ENCODE measurements at places on chromosomes 4 and X.

DNA sequence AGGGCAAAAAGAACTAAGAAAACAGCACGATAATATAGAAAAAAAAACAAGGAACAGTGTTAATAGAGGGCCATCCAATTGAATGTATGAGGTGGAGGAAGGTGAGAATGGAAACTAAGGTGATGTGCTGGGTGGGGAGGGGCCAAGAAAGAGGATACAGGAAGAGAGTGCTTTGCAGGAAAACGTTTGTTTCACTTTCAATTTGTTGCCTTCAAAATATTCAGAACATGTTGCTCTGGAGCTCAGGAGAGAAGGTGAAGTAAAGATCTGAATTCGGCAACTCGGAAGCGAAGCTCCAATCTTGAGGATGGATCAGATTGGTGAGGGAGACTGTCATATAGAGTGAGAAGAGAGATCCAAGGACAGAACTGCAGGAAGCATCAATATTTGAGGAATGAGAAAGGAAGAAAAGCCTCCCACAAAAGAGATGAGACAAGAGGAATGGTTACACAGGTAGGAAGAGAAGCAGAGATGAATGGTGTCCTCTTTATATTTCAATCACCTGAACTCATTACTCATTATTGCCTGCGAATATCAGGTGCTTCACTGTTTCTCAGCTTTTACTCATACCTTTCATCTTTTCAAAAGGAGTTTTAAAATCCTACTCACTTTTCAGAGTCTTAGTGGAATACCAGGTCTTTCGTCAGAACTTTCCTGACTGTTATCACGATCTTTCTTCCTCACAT lies 14.7 kb upstream of the SEC24D start:
- no peak for DNase-seq

DNA sequence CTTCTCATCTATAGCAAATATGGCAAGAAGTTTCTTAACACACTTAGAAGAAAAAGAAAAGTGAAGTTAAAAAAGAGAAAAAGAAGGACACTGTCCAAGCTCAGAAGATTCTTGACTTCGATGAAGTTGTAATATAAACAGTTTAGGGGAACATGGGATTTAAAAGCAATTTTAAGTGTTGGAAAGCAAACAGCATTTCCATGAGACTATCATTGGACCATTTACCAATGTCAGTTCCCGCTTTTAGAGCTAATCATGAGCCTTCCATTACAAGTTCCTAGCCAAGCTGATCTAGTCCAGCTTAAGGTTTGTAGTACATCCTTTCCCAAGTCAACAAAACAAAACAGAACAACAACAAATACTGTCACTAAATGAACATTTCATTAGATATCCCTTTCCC lies 45.1 kb upstream of the FGF2 start:
- no peak for DNase-seq

DNA sequence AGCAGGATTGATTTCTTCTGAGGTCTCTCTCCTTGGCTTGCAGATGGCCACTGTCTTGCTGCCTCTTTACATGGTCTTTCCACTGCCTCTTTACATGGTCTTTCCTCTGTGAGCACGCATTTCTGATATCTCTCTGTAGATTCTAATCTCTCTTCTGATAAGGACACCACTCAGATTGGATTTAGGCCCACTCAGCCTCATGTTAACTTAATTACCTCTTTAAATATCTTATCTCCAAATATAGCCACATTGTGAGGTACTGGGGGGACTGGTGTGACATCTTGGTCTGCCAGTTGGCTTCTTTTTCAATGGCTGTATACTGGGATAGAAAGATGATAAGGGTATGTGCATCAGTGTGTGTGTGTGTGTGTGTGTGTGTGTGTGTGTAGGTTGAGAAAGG lies 153.7 kb downstream of the AWAT2 start:
- no peak for DNase-seq

- peak; percentile 1 for DNase-seq
These were observed 151.7 kb upstream of the TBL1X start for GRCh38 chrX:9312922-9313867.

DNA sequence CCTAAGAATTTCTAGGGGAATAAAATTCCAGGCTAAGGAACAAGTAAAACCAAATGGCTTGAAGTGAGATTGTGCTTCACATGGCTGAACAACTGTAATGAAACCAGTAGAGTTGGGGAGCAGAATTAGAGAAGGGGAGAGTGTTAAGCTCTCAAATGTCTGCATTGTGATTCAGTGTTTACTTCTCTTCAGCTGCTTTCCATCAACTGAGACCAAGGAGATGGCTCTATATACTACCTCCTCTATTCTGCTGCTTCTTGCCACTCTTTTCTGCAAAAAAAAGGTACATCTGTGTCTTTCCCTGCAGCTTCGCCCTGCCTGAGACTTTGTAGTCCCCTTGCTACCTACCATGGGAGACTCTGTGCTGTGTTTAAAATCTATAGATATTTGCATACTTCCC lies 73.5 kb downstream of the WDFY3 start:
- DNase-seq, result no peak

DNA sequence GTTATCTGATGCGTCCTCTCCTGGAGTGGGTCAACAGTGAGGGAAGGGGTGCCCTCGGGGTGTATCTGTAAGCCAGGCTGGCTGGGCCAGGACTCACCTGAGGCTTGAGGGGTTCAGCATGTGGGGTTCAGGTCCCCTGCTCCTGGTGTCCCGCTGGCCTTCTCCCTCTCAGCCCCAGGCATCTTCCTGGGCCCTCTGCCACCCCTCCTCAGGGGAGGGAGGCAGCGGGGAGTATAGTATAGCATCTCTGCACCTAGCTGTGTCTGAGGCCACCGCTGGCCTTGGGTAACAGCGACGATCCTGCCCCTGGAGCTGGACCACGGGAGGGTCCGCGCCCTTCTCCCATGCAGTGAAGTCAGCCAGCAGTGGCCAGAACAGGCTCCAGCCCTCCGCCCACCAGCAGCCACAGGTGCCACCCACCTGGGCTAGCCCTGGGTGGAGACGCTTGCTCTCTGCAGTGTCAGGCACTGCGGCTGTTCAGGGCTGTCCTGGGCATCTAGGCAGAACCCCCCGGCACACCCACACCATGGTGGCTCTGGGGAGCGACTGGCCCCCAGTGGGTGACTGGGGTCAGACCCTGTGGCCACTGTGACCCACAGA lies 110.7 kb upstream of the NKX1-1 start:
- DNase-seq, result no peak

- no peak for DNase-seq
These were observed 2.9 kb downstream of the RAPGEF2 start for GRCh38 chr4:159105761-159106243.

GRCh38 chrX:121310820-121311219 lies 263.4 kb downstream of the GLUD2 start:
- DNase-seq, result no peak

DNA sequence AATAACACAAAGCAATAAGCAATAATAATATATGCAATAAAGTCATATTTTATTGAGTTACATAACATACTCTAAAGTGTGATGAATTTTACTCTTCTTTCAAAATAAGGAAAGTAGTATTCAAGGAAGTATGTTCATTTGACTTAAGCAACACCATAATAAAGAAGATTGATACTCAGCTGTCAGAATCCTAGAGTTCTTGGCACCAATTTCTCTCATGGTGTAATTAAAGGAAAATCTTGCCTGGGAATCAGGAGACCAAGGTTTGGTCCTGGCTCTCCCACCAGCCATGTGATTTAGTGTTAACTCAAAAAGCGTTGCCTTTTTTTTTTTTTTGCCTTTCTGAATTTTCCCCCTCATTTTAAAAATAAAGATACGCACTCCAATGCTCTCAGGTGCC lies 17.1 kb downstream of the MYOZ2 start:
- DNase-seq, result no peak

- DNase-seq, result no peak
These were observed 31.8 kb upstream of the ZCCHC13 start for GRCh38 chrX:74272230-74272629.

- DNase-seq, result no peak
These were observed 53.7 kb downstream of the ANAPC10 start for GRCh38 chr4:145044341-145044740.

DNA sequence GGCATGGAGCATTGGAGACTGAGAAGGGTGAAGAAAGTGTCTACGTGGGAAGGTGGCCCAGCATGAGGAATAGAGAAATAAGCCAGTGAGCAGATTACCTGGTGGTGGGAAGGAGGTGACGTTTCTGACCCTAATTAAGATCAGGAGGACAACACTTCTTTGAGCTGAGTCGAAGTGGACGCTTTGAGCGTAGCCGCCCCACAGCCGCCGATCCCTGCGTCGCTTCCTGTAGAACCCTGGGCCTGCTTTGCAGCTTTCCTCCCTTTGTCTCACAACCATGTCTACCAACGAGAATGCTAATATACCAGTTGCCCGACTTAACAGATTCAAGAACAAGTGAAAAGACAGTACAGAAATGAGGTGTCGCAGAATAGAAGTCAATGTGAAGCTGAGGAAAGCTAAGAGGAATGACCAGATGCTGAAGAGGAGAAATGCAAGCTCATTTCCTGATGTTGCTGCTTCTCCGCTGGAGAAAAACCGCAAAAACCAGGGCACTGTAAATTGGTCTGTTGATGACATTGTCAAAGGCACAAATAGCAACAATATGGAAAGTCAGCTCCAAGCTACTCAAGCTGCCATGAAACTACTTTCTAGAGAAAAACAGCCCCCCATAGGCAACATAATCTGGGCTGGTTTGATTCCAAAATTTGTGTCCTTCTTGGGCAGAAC lies 6.4 kb upstream of the ANTXR2 start:
- DNase-seq, result no peak

DNA sequence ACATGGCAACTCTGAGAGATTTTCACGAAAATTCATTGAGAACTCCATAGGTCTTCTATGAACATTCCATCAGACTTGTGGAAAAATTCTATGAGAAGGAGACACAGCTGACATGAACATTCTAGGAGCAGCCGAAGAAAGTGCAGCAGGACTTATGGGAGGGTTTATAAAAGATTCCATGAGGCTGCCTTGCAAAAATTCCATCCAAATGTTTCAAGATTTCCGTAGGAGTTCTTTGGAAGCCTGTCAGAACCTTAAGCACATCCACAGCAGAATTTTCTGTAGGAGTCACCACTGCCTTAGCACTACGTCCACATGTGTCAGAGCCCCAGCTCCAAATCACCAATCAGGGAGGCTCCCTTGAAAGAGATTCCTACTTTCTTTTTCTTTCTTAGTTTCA lies 67.0 kb upstream of the MSX1 start:
- no peak for DNase-seq

DNA sequence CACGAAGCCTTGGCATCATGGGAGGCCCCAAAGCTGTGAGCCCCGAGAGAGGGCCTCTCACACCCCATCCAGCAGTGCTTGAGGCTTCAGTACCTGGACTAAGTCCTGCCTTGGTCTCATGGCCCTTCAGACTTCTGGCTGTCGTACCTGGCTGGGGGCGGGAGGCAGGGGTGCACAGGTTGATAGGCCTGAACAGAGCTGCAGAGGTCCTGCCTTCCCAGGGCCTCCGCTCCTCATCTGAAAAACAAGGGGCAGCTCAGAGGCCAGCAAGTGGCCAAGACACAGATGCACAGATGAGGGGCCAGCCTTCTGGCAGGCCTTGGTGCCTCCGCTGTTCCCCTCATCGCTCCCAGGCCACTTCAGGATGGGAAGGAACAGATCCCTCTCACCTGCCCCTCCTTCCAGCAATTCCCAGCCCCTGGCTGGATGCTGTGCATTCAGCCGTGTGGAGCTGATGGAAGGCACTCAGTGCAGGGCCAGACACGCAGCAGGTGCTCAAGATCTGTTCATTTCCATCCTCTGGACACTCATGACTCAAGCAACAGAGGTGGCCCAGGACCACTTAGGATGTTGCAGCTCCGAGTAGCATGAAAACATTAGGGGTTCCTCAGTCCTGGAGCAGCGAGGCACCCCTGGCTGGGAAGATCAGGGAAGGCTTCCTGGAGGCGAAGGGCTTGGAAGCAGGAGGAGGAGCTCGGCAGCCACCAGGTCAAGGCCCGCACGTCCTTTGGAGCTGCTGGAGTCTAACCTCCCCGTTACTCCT lies 1.4 kb downstream of the ZNF185 start:
- no peak for DNase-seq
